Activated T-cell treated with anti-CD3 and anti-CD28 coated beads, Interleukin-2, amount 50 U/mL, for 72 hours (primary cell): ENCODE measurements at places on chromosomes 3 and 15. TPM values are rescaled to one million over a fixed set of nuclear protein-coding genes. Genes with fewer than 3 reads are reported as not detected.
A peak's percentile ranks its signal among the peaks of the same experiment; 100 is the strongest.

DNA sequence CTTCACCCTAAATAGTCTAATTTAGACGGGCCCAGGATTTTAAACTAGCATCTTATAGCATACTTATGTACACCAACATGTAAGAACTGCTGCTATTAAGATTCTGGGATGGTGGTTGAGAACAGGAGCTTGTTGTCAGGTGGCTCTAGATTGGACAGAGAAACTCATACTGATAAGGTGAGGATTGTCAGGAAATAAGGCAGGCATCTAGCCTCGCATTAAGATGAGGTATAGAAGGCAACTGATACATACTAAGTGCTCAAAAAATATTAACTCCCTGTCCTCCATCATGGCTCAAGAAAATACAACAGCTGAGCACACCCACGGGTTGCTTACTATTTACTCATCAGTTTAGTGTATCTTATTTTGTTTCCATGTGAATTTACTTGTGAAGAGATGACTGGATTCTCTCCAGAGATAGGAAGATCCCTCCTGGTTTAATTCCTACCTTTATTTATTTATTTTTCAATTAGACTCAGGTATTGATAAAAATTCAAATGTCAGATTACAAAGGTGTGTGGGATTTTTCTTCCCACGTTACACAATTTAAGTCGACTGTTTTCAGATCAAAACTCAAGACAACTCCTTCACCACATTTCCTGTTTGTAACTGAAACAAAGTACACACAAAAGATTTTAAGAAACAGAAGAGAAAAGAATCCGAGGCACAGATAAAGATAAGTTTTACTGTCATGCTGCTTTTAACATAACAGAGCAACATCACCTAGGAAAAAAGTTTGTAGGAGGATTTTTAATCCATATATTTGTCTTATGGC, at the start of gene TRAT1:
Gene TRAT1, plus strand, starts transcription at position 664 of the 775 bp plus-strand sequence. CDS start 142 bp downstream, outside the sequence.
- no peak for DNase-seq
- H3K4me1 ChIP-seq = peaks cover 72% of the 10 kb centered on the region
- H3K4me3 ChIP-seq = peak within 1 kb of the TSS; percentile 93
- no peaks in the 10 kb centered on the region for H3K27me3 ChIP-seq
- peak within 1 kb of the TSS; percentile 97 for H3K27ac ChIP-seq

- H3K4me1 ChIP-seq = peaks cover 25% of the 10 kb centered on the region
- H3K27me3 ChIP-seq = peaks cover 59% of the 10 kb centered on the region
Measured at GRCh38 chr3:128491941-128492670, 895 bp downstream of the GATA2 start.

DNA sequence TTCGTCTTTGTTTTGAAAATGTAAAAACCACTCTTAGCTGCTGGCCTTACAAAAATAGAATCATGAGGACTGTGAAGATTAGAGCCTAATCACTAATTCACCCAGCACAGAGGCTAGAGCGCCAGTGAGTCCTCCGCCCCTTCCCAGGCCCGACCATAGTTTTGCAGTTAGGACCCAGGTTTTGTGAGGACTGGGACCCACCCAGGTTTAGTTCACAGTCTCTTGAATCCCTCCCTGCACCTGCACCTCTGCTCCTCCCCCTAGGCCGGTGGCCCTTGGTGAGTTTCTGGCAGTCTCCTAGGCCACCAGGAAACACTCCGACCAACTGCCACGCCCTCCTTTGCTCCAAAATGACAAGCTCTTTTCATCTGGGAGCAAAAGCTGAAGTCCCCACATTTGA, 136.0 kb upstream of the CCDC54 start:
- no peaks in the 10 kb centered on the region for H3K36me3 ChIP-seq
- DNase-seq = peak; percentile 5
- H3K4me3 ChIP-seq = peak overlapping the region; percentile 89
- peaks cover 17% of the 10 kb centered on the region for H3K4me1 ChIP-seq

GRK7 gene
- not detected for total RNA-seq

GOLGA8R gene
- total RNA-seq = 2.7 TPM

DNA sequence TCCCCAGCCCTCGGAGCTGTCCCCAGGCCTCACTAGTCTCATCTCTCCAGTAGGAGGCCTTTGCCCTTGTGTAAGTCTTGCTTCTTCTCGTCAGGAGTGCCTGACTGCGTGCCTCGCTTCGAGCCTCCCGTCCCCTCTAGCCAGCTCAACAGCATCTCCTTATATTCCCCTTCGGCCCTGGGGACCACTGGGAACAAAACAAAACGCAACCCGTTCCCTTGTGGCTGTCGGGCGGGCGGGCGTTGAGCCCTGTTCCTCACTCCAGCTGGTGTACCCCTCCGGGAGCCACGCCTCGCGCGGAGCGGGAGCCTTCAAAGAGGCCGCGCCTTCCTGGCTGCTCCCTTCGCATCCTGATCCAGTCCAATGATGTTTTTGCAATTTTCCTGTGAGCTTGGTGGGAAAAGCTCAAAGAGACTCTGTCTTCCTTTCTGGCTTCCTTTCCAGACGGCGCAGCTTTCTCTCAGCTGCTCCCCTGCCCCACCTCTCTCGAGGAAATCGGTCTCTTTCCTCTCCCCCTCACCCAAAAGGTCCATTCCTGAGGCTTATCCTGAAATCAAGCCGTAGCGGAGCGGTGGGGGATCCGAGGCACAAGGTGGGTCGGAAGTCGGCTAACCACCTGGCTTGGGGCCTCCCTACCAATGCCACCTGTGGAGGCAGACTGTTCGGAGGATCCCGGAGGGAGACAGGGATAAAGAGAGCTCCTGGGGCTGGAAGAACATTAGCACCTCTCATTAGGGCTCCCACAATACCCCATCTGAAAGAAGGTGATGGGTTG, 33.4 kb upstream of the SRP14 start:
- no peak overlapping the region for H3K27ac ChIP-seq
- H3K27me3 ChIP-seq = no peaks in the 10 kb centered on the region
- no peaks in the 10 kb centered on the region for H3K36me3 ChIP-seq
- peaks cover 18% of the 10 kb centered on the region for H3K4me1 ChIP-seq

APOD gene
- total RNA-seq = 4.3 TPM

THRB gene
- not detected for total RNA-seq

PRR20G gene
- not detected for total RNA-seq
